ENCODE measurements at places on chromosomes 1 and 21.

GRCh38 chr1:24955161-24955560 is 25.1 kb upstream of the RUNX3 start:
- DNase-seq, result no peak

DNA sequence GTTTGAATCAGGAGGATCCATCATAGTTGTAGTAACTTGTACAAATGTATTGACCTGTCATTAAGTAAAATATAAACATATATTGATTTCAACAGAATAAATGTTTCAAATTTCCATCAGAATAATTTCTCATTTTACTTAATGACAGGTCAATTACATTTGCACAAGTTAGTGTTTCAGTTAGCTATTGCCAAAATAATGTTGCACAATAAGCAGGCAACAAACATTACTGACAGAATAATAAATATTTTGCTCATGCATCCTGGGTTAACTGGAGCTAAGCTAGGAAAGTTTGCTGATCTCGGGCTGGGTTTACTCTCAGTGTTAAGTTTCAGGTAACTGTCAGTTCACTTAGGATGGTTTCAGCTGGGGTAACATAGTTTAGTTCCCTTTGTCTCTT is 822.4 kb downstream of the KCNT2 start:
- DNase-seq, result no peak

DNA sequence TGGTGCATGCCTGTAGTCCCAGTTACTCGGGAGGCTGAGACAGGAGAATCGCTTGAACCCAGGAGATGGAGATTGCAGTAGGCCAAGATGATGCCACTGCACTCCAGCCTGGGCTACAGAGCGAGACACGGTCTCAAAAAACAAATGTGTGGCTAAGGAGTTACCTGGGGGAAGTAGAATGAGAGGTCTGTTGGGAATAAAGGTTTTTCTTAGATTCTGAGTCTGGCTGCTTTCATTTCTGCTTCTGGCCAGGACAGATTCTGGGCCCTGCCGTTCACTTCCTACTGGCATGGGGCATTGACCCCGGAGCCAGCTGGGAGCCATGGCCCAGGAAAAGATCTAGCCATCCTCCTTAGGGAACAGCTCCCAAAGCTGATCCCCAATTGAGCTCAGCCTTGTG is 420 bp upstream of the DCDC2B start:
- DNase-seq, result no peak

- DNase-seq, result no peak
Observed at GRCh38 chr1:239985044-239985443, 106.6 kb upstream of the FMN2 start.

GRCh38 chr1:175250027-175250426 is 57.5 kb upstream of the KIAA0040 start:
- DNase-seq, result no peak

GRCh38 chr1:185668013-185668412 is 66.2 kb upstream of the HMCN1 start:
- no peak for DNase-seq

DNA sequence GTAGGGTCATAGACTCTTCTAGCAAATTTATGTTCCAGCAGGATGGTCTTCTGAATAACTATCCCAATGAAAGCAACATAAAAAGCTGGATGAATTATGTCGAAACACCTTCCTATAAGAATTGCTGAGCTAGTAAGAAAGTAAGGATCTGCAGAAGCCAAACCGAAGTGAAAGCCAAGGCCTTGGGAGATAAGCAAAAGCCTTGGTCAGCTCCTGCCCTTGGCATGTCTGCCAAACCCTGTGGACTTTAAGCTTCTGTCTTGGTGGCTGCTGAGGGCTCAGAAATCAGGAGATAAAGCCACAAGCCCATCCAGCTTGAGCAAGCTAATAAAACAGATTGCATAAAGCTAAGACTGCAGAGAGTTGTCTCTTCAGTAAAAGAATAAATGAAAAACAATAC is 81.2 kb upstream of the KCND3 start:
- no peak for DNase-seq

DNA sequence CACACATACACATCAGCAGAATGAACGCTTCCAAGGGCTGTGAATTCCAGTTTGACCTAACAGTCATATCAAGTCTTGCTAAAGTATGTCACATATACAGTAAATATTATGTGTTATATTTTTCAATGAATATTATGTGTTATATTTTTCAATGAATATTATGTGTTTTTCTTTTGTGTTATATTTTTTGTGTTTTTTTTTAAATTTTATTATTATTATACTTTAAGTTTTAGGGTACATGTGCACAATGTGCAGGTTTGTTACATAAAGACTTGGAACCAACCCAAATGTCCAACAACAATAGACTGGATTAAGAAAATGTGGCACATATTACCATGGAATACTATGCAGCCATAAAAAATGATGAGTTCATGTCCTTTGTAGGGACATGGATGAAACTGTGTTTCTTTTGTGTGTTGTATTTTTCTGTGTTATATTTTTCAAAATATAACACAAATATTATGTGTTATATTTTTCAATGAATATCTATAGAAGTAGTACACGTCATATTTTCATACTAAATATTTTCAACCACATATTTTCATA is 35.5 kb downstream of the TTC13 start:
- DNase-seq, result no peak

GRCh38 chr21:45611939-45612664 is 31.4 kb upstream of the PCBP3 start:
- peak; percentile 85 for DNase-seq

DNA sequence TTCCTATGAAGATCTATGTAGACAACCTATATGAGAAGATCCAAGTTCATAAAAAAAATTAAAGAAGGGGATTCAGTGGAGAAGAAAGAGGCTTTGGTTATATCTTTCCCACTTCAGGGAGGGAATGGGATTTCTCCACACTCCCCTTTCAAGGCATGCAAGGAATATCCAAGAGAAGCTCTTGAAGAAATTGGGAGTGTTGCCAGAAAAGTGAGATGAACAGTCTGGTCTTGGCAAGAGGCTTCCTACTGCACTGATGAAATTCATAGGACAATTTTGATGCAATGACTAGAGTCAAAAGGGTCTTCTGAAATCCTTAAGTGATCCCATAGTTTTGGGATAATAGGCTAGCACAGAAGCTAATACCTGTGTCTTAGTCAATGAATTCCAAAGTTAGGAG is 153.0 kb downstream of the KCTD3 start:
- DNase-seq, result no peak

GRCh38 chr1:52402860-52403240 is 1.4 kb downstream of the ORC1 start:
- no peak for DNase-seq

GRCh38 chr1:36187800-36188593 is 32.0 kb downstream of the MAP7D1 start:
- DNase-seq, result peak; percentile 97

Data from cerebellar cortex (tissue), 1 donor.